ENCODE measurements at places on chromosomes 13 and 19. TPM values are rescaled to one million over a fixed set of nuclear protein-coding genes. Genes with fewer than 3 reads are reported as not detected.

- DNase-seq: no peak
These were observed 45.3 kb downstream of the SLC7A9 start for GRCh38 chr19:32824191-32824751.

DNA sequence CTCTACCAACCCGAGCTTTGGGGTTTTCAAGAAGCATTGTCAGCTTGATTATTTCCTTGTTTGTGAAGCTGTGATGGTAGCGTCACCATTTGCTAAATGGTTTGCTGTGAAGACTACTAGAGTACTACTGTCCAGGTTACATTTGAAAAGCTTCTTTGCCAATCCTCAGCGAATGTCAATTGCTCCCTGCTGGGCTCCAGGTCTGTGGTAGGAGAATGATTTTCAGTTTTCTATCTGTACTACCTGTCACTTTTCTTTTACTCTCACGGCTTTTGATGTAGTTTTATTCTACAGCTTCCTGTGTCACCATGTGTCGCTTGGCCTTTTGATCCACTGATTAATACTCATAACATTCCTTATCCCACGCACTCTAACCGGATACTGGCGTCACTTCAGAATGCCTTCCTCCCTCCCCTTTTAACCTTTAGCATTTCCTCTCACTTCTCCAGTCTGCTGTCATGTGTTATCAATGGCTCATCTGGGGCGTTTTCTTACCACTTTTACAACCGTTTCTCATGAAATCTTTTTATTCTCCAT is 7.5 kb upstream of the GPR183 start:
- peak; percentile 76 for DNase-seq

DNA sequence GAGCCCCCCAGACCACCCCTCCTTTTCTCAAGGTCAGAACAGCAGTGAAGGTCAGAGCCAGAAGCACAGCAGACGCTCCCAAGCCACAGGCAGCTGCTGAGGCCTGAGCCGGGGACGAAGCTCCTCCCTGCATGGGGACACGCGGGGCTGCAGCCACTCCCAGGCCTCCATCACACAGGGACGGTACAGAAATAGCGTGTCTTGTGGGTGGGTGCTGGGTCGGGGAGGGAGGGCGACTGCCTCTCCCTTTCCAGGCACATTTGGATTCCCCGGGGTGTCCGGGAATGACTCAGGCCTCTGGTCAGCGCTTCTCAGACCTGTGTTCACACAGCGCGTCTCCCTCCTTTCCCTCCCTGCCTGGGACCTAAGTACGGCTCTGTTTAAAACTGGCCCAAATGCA is 33.2 kb downstream of the RASA3 start:
- DNase-seq: no peak

GRCh38 chr13:74647211-74647610 is 513.0 kb upstream of the KLF12 start:
- no peak for DNase-seq

GRCh38 chr13:110233181-110233950 is 73.6 kb downstream of the COL4A1 start:
- DNase-seq: no peak

DNA sequence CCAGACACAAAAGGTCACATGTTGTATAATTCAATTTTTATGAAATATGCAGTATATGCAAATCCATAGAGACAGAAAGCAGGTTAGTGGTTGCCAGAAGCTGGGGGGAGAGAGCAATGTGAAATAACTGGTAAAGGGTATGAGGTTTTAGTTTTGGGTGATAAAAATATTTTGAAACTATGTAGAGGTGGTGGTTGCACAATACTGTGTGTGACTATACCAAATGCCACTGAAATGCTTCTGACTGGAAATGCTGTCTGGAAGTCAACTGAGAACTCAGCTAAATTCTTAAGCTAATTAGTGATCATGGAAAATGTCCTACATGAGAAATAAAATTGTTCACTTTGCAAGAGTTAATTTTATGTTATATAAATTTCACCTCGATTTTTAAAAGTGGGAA is 65.3 kb upstream of the RXFP2 start:
- no peak for DNase-seq

GRCh38 chr19:48635263-48635965 is 1.8 kb downstream of the DBP start:
- DNase-seq: peak; percentile 83

- no peak for DNase-seq
These were observed 34.4 kb downstream of the RAP2A start for GRCh38 chr13:97468331-97468730.

GRCh38 chr19:54164369-54165068 is 5.0 kb upstream of the LENG1 start:
- peak; percentile 65 for DNase-seq

DNA sequence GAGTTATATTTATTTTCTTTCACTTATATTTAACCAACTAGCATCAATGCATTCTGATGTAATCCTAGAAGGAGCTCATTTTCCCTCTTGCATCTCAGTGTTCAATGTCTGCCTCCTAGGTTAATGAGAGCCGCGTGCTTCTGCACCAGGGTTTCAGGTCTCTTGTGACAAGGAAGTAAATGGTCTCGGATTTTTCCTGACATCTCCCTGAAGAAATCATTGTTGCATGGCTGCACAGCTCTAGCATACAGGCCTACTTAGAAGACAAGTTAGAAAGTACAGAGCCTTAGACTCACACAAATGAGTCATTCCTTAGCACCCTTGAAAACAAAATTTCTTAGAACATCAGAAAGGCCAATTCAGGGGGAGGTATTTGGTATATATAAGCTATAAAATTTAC is 57.2 kb upstream of the KLF12 start:
- no peak for DNase-seq

- no peak for DNase-seq
These were observed 22.4 kb downstream of the ZNF850 start for GRCh38 chr19:36750066-36750691.

DNA sequence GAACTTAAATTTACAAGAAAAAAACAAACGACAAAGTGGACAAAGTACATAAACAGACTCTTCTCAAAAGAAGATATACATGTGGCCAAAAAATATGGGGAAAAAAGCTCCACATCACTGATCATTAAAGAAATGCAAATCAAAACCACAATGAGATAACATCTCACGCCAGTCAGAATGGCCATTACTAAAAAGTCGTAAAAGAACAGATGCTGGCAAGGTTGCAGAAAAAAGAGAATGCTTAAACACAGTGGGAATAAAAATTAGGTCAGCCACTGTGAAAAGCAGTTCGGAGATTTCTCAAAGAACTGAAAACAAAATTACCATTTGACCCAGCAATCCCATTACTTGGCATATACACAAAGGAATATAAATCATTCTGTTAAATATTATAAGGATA is 132.7 kb downstream of the UGGT2 start:
- DNase-seq: no peak

- DNase-seq: no peak
These were observed 127.1 kb downstream of the GGACT start for GRCh38 chr13:100461309-100462030.

The ATP7B gene
- total RNA-seq: 2.3 TPM

The FLT3LG gene
- 76.3 TPM for total RNA-seq

DNA sequence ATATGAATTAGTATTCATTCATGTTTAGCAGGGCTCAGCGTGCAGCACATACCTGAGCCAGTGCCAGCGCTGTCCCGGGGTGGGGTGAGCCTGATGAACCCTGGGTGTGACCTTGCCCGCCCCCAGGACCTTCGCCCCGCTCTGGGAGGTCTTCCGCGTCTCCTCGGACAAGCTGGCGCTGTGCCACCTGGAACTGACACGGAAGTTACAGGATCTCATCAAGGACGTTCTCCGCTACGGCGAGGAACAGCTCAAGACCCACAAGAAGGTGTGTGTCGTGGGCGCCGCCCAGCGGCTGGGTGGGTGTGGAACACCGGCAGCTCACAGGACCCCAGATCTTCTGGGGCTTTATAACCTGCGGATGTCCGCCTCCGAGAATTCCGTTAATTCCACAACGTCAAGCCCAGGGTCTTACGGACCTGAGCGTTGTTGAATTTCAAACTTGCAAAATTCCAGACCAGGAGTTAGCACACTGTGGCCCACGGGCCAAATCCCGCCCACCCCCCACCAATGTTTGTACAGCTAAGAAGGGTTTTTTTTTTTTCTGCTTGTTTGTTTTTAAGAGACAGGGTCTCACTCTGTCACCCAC is 15.4 kb downstream of the FCHO1 start:
- DNase-seq: peak; percentile 41

DNA sequence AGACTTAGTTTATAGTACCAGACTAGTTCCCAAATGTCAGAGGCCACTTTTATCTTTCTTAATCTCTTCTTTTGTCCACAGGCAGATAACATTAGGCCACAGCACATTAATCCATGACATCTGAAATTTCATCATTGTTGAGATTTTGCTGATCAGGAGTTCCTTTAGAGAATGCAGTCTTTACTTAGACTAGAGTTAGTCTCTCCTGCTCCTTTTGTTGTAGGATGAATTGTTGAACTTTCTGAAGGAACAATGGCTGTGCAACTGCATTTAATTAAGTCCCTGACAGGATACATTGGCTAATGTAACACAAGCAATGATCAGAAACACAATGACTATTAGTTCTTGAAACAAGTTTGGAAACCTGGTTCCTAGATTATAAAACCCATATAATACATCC is 266.3 kb downstream of the PCDH20 start:
- no peak for DNase-seq

- no peak for DNase-seq
These were observed 233.4 kb downstream of the B3GLCT start for GRCh38 chr13:31433207-31433606.

The CEACAM16 gene
- not detected for total RNA-seq

The ZIK1 gene
- total RNA-seq: 5.1 TPM

The WDR88 gene
- total RNA-seq: not detected

The PGLYRP2 gene
- total RNA-seq: not detected

GRCh38 chr19:11624069-11624463 is 26.8 kb downstream of the ZNF627 start:
- no peak for DNase-seq

GRCh38 chr13:102978168-102978567 is 88.0 kb downstream of the SLC10A2 start:
- DNase-seq: no peak

The PRODH2 gene
- not detected for total RNA-seq

The CCDC194 gene
- 2.2 TPM for total RNA-seq

- no peak for DNase-seq
These were observed 855.6 kb downstream of the EFNB2 start for GRCh38 chr13:105679838-105680237.

The FFAR1 gene
- total RNA-seq: 1.4 TPM

GRCh38 chr13:40617801-40618356 is 48.6 kb downstream of the FOXO1 start:
- no peak for DNase-seq

- DNase-seq: no peak
These were observed 3.4 kb upstream of the FLT3LG start for GRCh38 chr19:49470615-49470978.

DNA sequence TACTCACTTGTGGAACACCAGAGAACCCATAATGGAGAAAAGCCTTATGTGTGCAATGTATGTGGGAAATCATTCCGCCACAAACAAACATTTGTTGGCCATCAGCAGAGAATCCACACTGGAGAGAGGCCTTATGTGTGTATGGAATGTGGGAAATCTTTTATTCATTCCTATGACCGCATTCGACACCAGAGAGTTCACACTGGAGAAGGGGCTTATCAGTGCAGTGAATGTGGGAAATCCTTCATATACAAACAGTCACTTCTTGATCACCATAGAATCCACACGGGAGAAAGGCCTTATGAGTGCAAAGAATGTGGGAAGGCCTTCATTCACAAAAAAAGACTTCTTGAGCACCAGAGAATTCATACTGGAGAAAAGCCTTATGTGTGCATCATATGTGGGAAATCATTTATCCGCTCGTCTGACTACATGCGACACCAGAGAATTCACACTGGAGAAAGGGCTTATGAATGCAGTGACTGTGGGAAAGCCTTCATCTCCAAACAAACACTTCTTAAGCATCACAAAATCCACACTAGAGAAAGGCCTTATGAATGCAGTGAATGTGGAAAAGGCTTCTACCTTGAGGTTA is 10.9 kb downstream of the ZNF549 start:
- DNase-seq: no peak

DNA sequence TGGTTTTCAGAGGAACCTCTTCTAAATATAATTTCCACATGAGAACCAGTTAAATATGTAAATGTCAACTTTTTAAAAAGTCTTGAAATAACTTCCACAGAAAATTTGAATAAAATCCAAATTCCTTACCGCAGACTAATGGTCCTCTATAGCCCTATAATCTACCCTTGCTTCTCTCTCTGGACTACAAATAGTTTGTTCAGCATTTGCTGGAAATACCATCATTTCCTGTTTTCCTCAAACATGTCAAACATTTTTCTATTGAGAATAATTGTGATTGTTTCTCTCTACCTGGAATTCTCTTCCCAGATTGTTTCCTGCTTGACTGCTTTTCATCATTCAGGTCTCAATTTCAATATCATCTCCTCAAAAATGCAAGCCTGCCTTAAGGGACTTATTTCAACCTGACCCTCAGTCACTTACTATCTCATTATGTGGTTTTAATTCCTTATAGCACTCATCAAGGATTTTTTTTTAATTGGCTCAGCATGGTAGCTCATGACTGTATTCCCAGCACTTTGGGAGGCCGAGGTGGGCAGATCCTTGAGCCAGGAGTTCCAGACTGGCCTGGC is 898.9 kb upstream of the MIR17HG start:
- no peak for DNase-seq

The CAMSAP3 gene
- 1.7 TPM for total RNA-seq

DNA sequence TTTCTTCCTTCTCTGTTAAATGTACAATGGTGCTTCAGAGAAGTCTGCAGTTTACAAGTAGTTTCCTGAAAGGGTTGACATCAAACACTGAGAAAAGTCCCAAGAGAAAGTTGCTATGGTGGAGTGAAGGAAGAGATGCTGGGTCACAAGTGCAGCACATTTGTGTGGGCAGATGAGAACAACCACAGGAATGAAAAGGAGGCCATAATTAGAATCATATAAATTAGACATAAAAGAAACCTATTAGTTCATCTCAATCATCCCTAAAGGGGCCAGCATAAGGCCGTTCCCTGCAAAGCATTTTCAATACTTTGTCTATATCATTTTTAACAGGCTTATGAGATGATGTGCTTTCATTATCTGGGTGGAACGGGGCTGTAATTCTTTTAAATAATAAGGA is 359.2 kb downstream of the IRS2 start:
- no peak for DNase-seq

DNA sequence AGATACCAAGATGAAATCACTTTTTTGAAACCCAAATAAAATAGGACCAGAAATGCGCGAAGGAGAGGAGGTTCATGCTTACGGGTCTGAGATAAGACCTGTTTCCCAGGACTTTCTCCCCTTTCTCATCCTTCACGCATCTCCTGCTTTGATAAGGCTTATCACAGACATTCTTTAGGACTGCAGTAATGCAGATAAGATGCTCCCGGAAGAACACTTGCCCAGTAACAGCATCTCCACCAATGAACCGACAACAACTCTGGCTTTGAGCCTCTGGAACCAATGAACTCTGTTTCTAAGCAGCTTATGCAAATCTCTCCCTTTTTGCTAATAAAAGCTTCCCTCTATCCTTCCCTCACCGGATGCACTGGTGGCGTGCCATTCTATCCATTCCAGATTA is 783.4 kb upstream of the ARGLU1 start:
- no peak for DNase-seq

The NCR1 gene
- total RNA-seq: 0.53 TPM

DNA sequence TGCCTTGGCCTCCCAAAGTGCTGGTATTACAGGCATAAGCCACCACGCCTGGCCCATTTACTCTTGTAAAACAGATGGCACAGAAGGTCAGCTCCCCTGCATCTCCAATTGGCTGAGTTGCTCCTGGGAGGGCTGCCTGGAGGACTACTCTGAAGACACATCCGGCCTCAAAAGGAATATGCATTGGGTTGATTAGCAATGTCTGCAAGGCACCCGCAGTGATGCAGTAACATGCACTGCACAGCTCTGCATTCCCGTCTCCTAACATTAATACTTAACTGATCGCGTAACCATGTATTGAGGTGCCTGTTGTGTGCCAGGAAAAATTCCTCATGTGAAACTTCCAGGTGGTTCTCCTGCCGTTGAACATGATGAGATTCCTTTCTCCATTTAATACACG is 5.0 kb downstream of the ELAVL3 start:
- no peak for DNase-seq
